GM20000 (cell line): ENCODE measurements at places on chromosomes 3 and 15.

- no peak for DNase-seq
These were observed 52.4 kb downstream of the COPS2 start for GRCh38 chr15:49103002-49103401.

GRCh38 chr15:95758451-95758850 is 572.0 kb upstream of the NR2F2 start:
- DNase-seq, result no peak

DNA sequence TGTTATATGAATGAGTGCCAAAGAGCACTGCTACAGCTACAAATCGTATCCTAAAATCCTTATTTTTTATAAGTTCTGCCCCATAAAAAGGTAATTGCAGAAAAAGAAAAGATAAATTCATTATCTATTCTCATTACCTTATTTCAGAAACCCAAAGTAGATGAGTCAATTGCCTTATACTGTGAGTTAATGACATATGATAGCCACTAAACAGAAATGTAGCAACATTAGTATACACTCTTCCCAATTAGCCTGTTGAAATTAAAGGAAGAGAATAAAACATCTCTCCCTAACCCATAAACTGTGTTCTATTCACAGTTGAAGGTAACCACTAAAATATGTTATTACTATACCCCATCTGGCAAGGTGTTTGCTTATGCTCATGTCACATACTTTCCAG is 11.0 kb downstream of the TBL1XR1 start:
- DNase-seq, result no peak

DNA sequence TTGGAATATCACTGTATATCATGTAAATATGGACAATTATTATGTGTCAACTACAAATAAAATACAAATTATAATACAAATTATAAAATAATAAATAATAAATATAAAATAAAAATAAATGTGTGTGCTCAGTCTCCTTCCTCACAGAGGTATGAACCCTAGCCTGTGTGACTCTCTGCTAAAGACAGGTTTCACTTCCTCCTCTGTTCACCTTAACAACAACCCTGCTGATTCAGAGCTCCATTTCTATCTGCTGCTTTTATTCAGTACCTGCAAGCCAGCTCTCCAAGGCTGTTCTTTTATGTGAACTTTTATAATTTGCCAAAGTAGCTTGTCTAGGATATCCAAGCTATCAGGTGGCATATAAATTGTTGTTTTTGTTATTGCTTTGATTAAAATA is 610.7 kb upstream of the GRM7 start:
- DNase-seq, result peak; percentile 55

GRCh38 chr15:27183201-27183600 is 212.2 kb downstream of the GABRG3 start:
- no peak for DNase-seq
